H4 (cell line): ENCODE measurements at places on chromosomes 3 and 15. TPM values are rescaled to one million over a fixed set of nuclear protein-coding genes. Genes with fewer than 3 reads are reported as not detected.

DNA sequence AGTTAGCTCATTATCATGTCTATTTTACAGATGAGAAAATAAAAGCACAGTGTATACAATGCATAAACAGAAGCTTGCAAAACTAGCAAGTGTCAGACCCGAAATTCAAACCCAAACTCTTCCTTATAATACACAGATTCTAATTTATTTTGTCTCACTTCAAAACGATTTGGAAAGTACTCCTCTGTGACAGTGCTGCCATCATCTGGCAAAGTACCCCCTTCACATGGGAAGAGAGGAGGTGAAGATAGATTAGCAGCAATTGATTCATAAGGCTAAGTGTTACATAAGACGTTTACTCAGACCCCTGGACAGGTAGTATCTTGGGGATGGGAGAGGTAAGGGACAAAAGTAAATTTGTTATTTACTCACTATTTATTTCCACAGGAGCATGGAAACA is 744.0 kb upstream of the SGO1 start:
- DNase-seq = no peak

- DNase-seq = no peak
Observed at GRCh38 chr3:21962456-21962855, 211.4 kb upstream of the ZNF385D start.

GRCh38 chr3:115245438-115245837 is 98.3 kb upstream of the ZBTB20 start:
- DNase-seq = peak; percentile 92

Gene LYZL4
- not detected in 2 replicates for total RNA-seq

DNA sequence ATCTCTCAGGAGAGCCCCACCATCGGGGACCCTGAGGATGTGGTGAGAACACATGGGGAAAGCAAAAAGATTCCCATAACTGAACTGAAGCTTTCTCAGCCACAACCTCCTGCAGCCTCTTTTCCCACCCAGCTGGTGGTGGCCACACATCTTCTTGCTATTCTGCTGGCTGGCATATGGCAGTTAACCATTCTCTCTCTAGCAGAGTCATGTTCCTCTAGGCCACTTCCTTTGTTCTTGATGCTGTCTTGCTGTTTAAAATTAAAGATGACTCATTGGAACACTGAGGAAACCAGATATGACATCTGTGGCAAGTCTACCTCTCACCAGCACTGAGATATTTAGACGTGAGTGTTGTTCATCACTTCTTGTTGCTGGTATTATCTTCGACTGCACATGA is 180.3 kb upstream of the ROBO2 start:
- DNase-seq = peak; percentile 20

Gene BFSP2
- total RNA-seq = not detected in 2 replicates

- DNase-seq = no peak
Observed at GRCh38 chr3:152203652-152204051, 65.1 kb upstream of the MBNL1 start.

Gene NEO1
- total RNA-seq = 40.2 and 47.7 TPM in 2 replicates

Gene ATOSA
- 7.1 and 8.6 TPM in 2 replicates for total RNA-seq

Gene MST1R
- 0.21 TPM in 1 of 2 replicates, not detected in the other for total RNA-seq

GRCh38 chr3:143170074-143170473 is 50.5 kb downstream of the CHST2 start:
- DNase-seq = no peak

- no peak for DNase-seq
Observed at GRCh38 chr3:65485826-65486469, 552.8 kb downstream of the MAGI1 start.

Gene LRRC2
- 0.04 TPM in 1 of 2 replicates, not detected in the other for total RNA-seq

GRCh38 chr15:65837301-65838294 is 31.7 kb upstream of the RAB11A start:
- DNase-seq = no peak

- peak; percentile 91 for DNase-seq
Observed at GRCh38 chr3:99783011-99783573, 34.6 kb upstream of the CMSS1 start.

Gene KLHL18
- 11.7 and 17.5 TPM in 2 replicates for total RNA-seq

Gene SLC12A8
- 122 and 126 TPM in 2 replicates for total RNA-seq

GRCh38 chr3:183808355-183808754 is 17.0 kb downstream of the MAP6D1 start:
- DNase-seq = no peak

Gene SLCO3A1
- total RNA-seq = 7.2 and 9.3 TPM in 2 replicates

GRCh38 chr3:106309274-106309673 is 440.5 kb upstream of the CBLB start:
- DNase-seq = no peak

Gene TRIM42
- not detected in 2 replicates for total RNA-seq

DNA sequence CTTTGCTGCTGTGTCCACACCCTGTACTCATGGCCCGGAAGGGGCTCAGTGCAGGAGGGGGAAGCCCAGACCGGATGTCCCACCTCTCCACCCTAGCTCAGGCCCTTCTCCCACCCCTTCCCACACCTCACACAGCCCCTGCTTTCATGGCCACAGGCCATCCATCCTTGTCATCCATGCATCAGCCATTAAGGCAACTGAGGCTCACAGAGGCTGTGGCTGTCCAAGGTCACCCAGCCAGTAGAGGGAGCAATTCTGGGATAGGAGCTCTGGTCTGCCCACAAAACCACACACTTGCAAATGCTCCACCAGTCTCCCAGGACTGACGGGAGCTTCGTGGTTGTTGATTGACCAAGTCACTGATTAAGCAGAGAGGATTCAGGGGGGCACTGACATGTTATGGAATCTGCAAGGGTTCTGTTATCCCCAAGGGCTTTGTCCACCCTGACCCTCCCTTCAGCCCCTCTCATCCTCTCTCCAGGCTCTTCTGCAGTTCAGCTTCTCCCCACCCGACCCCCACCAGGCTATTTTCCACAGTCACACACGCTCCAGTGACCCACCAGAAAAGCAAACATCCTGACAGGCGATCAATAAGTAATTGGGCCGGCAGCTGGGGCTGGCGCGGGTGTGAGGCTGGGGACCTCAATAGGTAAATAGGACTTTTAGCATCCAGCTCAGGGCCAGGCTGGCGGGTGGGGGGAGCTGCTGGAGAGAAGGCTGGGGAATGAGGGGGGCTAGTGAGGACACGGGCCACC is 15.1 kb downstream of the LINGO1 start:
- peak; percentile 51 for DNase-seq

Gene ZPLD1
- 0.06 TPM in 1 of 2 replicates, not detected in the other for total RNA-seq

DNA sequence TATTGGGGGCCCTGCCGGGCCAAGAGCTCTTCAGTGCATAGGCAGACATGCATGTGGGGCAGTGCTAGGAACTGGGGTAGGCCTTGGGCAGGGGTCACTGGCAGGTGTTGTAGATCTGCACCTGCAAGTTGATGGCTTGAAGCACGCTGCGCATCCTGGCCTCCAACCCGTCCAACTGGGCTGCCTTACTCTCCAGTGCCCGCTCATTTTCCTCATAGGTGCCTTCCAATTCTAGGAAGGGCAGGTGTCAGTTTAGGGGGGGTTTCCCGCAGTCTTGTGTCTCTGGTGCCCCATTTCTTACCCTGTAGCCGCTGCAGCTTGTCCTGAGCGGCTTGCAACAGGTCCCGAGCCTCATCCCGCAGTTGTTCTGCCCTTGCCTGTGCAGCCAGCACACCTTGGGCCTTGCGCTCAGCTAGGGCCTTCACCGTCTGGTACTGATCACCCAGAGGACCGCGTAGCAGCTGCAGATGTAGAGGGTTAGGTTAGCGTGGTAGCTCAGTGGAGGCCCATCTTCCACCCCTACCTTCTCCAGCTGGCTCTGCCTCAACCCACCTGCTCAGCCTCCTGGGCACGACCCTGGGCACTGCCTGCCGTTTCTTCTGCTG is 611 bp upstream of the USP19 start:
- no peak for DNase-seq

DNA sequence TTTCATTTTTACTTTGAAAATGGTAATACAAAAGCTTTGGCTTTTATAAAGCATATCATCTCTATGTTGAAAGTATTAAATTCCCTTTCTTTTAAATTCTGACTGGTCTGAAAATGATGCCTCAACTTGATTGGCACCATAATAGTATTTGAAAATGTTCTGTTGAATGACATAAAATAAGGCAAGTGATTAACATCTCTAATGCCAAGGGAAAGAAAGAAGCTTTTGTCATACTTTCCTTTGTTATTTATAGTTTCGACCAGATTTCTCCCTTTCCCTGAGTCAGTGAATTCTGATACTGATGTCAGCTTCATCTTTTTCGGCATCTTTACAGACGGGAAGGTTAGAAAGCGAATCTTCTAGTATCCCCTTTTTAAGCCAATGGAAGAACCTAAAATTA is 3.4 kb upstream of the AP4E1 start:
- no peak for DNase-seq

- no peak for DNase-seq
Observed at GRCh38 chr3:122232485-122232884, 49.0 kb downstream of the CASR start.

Gene GPR149
- total RNA-seq = not detected in 2 replicates

Gene CATSPER2
- total RNA-seq = not detected in 2 replicates

DNA sequence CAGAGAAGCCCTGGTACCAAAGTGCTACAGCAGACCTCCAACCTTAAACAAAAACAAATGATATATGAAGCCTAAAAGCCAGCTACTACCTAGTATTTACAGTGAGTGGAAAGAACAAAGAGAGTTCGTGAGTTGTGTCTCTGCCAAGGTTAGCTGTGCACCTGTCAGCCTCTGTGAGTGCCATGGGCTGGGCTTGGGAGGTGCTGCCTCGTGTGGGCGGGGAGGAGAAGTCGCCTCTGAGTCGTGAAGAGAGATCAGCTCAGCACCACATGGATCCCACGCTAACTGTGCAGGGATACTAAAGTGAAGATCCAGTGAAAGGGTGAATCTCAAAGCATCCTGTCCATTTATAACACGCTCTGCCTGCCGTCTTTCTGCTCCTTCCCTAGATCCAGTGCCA is 101.9 kb downstream of the CHDH start:
- DNase-seq = no peak

DNA sequence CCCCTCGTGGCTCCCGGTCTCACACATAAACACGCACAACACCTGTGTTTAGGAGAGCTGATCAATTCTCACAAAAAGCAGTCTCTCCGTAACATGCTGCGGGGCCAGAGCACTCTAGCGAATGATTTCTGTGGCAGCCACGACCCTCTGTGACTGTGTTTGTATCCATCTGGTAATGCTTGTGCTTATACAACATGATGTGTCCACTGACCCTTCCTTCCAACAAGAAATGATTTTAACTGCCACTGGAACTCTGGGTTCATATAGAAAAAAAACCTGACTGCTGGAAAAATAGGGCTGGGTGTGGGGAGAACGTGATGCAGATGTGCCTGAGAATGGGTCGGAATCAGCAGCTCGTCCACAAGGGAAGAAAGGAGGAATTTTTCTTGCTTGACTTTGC is 410.2 kb downstream of the GAP43 start:
- DNase-seq = no peak

Gene GCNT3
- 1.2 and 4.1 TPM in 2 replicates for total RNA-seq

DNA sequence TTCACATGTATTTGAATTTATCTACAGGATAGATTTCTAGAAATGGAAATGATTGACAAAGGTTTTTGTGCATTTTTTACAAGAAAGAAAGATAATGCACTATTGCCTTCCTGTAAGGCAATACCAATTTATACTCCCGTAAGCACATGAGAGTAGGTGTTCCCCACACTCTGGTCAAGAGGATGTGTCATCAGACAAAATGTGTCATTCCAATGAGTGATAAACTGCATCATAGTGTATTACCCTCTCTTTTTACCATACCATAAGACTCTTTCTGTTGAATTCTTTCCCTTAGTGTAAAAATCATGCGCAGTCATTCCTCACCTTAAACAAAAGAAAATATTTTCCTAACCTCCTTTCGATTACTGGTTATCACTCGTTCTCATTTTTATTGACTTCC is 251.0 kb downstream of the ROBO1 start:
- DNase-seq = no peak

GRCh38 chr3:46845397-46845859 is 17.8 kb downstream of the MYL3 start:
- peak; percentile 57 for DNase-seq

Gene STRIT1
- total RNA-seq = not detected in 2 replicates

DNA sequence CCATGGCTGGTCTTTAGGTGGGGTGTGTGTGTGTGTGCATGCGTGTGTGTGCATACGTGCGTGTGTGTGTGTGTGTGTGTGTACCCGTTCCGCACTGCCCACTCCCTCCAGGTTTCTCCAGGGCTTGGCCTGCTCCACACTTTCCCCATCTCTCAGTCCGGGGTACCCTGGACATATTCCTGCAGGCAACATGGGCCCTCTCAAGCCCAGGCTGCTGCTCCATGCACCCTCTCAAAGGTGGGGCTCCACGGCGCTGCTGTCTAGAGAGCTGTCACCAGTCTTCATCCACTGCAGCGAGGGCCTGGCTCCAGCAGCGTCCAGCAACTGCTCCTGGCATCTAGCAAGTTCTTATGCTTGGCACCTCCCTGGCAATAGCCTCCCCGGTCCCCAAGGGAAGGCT is 86.1 kb downstream of the ATP10A start:
- no peak for DNase-seq

Gene SPINT1
- total RNA-seq = 0.02 TPM in 1 of 2 replicates, not detected in the other

GRCh38 chr15:75815811-75816719 is 27.2 kb upstream of the UBE2Q2 start:
- DNase-seq = no peak

GRCh38 chr3:65836047-65836446 is 202.7 kb downstream of the MAGI1 start:
- no peak for DNase-seq

- DNase-seq = no peak
Observed at GRCh38 chr3:188407158-188407880, 253.4 kb downstream of the LPP start.

Gene SI
- 0.04 TPM in 1 of 2 replicates, not detected in the other for total RNA-seq

GRCh38 chr3:170360466-170360865 is 3.0 kb downstream of the SKIL start:
- no peak for DNase-seq

- DNase-seq = peak; percentile 4
Observed at GRCh38 chr3:184428561-184429175, 48.8 kb downstream of the CHRD start.
